ENCODE measurements at places on chromosomes 7 and 10.
A peak's percentile ranks its signal among the peaks of the same experiment; 100 is the strongest.

DNA sequence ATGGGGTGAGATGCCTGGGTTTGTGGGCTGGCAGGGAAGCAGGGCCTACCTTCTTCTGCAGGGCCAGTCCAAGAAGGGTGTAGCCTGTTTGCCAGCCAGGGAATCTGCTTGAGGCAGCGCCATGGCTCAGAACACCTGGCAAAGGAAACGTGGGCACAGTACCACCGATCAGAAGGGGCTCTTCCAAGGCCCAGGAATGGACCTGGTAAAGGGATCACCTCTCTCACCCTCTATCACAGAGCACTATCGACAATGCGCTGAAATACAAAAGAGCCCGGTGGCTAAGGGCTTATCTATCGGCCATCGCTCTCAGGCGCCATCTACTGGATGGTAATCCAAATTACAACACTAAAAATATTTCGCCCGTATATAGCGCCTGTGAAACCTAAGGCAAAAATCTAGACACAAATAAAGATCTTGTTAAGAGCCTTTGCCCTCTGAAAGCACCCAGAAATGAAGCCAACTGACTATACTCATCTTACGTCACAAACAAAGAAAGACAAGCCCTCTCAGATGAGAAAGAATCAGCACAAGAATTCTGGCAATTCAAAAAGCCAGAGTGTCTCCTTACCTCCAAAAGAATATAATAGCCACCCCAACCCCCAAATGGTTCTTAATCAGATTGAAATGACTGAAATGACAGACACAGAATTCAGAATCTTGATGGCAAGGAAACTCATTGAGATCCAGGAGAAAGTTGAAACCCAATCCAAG, 217.8 kb upstream of the HPS1 start:
- peak; percentile 12 for DNase-seq

- no peak for DNase-seq
Measured at GRCh38 chr10:19426034-19426433, 377.4 kb downstream of the MALRD1 start.

DNA sequence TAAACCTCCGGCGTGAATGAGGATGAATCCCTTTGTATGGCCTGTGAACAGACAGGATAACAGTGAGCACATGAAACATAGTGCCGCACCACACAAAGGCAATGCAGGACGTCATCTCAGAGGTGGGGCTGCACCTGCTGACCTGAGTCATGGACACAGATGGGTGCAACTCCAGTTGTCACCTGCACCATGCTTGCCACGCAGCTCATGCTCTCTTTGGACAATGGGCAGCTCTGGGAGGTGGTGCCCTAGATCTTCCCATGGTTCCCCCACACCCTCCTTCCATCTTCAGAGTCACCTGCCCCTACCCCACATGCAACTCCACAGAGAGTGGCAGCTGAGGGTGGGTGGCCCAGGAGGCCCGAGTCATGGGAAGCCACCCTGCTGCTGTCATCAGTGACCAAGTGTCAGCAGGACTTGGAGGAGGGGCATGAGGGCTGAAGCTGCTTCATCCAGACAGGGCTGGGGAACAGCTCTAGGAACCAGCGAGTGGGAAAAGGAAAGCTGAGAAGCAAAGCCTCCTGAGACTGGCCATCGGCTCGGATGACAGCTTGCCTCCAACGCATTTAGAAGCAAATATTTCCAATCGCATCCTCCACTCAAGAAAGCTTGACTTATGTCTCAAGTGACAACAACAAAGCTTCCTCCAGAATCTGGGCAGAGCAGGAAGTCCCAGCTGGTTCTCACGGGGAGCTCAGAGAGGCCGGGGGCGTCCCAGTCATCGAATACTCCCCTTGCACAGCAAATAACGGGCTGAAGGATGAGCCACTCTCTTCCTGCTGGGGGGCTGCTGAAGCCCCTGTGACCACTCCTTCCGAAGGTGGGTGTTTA, 27.1 kb downstream of the VIPR2 start:
- no peak for DNase-seq

GRCh38 chr7:23598296-23598695, 1.1 kb downstream of the CCDC126 start:
- no peak for DNase-seq

DNA sequence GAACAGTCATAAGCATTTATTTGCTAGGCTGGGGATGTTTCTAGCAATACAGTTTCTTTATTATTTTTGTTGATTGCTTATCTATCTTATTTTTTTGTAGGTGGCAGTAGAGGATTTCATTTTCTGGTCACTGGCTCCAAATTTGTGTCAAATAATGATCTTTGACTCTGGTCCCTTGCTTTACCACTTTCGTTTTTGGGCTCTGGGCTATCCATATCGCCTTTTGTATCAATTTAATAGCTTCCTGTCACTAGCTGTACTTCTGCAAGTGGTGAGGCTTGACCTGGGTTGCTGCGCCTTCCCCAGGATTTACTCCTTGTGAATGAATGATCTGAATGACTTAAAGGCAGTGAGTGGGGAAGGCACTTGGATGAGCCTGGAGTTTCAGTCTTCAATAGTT, 48.4 kb downstream of the MDFIC start:
- DNase-seq, result no peak

GRCh38 chr10:69880301-69881081, 78.8 kb downstream of the COL13A1 start:
- no peak for DNase-seq

DNA sequence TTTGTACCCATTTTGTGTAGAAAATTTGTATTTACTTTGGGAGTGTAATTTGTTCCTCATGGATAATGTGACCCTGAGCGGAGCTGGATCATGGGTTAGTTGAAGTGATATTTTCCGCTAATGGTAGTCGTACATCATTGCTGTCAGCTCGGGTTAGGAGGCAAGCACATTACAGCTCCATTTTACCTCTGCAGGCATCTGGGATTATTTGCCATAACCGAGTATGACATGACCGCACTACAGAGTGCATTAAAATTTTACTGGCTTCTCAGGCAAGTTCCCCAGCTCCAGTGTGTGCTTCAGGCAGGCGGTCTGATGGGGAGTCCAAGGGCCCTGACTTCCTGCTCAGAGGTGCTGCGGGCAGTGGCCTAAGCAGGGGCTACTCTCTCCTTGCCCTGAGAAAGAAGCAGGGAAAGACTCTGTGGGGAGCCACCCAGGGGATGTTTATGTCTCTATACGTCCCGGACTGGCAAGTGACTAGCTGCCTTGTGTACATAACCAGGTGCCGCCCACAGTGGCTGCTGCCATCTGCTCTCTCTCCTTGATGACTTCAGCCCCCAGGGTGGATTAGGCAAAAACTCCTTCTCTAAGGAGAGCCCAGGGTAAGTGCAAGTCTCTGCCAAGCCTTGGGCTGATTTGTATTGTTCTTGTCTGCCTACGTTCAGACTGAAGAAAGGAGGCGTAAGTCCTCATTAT, 685.3 kb upstream of the GALNT17 start:
- peak; percentile 10 for DNase-seq

- DNase-seq, result peak; percentile 6
Measured at GRCh38 chr10:101961591-101962498, 94.1 kb downstream of the ARMH3 start.

- DNase-seq, result no peak
Measured at GRCh38 chr10:71888248-71888622, 37.2 kb upstream of the PSAP start.

- no peak for DNase-seq
Measured at GRCh38 chr10:20909801-20910200, 12.7 kb upstream of the NEBL start.

GRCh38 chr10:126684171-126684745, 13.8 kb upstream of the C10orf90 start:
- DNase-seq, result no peak

- no peak for DNase-seq
Measured at GRCh38 chr10:44051584-44052385, 333.1 kb downstream of the CXCL12 start.

DNA sequence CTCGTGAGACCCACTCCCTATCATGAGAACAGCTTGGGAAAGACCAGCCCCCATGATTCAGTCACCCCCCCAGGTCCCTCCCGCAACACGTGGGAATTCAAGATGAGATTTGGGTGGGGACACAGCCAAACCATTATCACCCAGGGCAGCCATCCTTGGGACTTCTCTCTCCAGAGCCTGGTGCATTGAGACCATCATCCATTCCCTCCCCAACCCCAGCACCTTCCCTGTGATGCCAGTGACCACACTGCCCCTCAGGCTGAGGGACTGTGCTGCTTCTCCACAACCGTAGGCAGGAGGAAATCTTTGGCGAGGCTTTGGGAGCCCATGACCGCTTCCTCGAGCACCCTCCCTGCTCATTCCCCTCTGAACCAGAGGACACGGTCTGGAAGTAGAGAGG, 64.4 kb downstream of the TACC2 start:
- no peak for DNase-seq

DNA sequence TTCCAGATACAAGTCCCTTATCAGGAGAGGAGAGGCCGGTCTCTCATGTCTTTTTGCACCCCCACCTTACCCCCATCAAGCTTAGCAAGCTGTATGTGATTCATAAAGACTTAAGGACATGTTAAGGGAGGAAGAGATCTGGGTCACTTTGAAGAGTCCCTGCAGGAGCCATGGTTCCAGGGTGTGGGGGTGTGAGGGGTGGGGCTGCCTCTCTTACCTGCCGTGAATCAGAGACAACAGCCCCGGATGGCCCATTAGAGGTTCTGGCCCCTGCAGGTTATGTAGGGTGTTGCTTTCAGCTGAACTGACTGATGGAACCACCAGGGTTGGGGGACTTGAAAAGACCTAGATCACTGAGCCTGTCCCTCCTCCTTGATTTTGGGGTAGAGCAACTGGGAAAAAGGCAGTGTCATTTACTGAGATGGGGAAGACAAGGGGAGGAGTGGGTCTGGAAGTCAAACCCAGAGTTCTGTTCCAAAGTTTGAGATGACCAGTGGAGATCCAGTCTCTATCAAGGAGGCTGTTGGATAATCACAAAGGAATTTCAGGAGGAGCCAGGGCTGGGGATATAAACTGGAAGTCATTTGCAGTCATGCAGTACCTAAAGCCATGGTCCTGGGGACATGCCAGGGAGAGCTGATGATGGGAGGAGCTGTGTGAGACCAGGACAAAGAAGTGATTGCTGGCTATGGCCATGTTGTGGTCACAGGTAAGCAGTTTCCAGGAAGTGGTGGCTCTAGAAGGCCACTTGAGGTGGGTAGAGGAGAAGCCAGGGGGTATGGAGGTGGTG, 23.1 kb downstream of the ADAMTS14 start:
- no peak for DNase-seq

DNA sequence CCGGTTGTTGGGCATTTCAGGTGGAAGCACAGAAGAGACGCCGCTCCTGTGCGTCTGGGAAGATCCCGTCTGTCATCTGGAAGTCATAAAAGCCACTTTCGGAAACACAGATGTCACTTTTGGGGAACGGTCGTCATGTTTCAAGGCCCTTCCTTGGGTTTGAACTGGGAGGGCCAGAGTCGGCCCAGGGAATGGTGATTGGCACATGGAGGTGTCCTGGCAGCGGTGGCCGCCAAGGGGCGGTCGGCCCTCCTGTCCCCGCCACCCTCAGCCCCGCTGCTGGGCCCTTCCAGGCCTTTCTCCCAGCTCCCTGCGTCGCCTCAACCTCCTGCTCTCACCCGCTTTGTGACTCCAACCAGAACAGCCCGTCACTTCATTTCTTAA, 115.2 kb upstream of the SFMBT2 start:
- DNase-seq, result peak; percentile 25

DNA sequence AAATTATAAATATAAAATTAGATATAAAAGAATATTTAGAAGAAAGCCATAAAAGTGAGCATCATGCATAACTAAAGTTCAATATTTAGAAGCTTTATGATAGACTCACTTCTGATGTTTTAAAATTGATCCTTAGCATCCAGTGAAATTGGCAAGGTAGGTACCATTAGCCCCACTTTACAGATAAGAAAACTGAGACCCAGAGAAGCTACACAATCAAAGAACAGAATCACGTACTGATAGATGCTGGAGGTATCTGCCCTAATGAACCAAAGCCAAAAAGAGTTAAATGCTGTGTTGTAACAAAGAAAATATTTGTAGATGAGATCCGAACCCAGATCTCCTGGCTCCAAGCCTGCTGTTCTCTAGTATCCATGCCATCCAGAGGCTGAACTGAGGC, 42.6 kb upstream of the RAPGEF5 start:
- DNase-seq, result no peak

GRCh38 chr7:105487579-105488571, 34.2 kb downstream of the PUS7 start:
- no peak for DNase-seq

GRCh38 chr10:119424258-119424975, 118.1 kb downstream of the RGS10 start:
- DNase-seq, result no peak

GRCh38 chr7:1802899-1803298, 132.8 kb downstream of the ELFN1 start:
- DNase-seq, result no peak

DNA sequence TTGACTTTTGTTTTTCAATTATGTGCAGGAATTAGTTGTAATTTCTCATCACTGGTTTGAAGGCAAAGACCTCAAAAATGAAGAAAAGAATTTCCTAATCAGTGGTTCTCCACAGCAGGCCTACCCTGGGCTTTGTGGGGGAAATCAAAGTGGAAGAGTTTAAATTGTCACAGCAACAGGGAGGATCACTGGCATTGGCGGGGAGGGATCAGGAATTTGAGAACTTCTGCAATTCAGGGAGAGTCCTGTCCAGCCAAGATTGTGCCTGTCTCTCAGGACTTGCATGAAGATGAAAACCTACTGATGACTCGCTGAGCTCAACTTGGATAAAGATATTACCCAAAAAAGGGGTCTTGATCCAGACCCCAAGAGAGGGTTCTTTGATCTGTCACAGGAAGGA, 70.1 kb downstream of the HACD1 start:
- DNase-seq, result no peak

DNA sequence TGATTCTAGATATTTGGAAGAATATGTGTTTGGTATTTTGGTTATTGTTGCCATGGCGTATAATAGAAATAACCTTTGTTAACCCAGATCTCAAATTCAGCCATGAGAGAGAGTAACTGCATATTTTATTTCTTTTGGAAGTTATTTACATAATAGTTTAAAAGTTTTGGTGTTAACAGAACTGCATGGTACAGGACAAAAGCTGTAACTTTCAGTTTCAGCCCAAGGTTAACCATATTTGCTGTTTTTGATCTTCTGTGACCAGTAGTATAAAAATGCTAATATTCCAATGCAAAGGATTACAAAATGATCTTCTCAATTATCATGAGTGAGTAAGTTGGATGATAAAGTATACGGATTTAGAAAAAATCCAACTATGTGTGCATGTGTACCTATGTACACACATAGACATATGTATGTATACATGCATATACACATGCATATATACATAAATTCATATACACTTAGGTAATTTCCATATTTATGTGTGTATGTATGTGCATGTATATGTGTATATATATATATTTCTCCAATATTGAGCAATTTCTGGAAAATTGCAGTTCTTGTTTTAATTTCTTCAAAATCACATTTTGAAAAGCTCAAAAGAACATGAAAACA, 38.0 kb upstream of the PIP4K2A start:
- DNase-seq, result no peak

- no peak for DNase-seq
Measured at GRCh38 chr7:48511080-48511479, 339.8 kb downstream of the ABCA13 start.

- no peak for DNase-seq
Measured at GRCh38 chr7:157194948-157195347, 56.2 kb downstream of the UBE3C start.

All from SHP77 (cell line).